ENCODE measurements at places on chromosomes 11 and 22.

GRCh38 chr11:62337303-62338181 is at the start of gene ASRGL1:
TSS of gene ASRGL1 (plus strand) at chr11:62337448. CDS start at chr11:62337978, 530 bp downstream.
- DNase-seq = peak; percentile 46

DNA sequence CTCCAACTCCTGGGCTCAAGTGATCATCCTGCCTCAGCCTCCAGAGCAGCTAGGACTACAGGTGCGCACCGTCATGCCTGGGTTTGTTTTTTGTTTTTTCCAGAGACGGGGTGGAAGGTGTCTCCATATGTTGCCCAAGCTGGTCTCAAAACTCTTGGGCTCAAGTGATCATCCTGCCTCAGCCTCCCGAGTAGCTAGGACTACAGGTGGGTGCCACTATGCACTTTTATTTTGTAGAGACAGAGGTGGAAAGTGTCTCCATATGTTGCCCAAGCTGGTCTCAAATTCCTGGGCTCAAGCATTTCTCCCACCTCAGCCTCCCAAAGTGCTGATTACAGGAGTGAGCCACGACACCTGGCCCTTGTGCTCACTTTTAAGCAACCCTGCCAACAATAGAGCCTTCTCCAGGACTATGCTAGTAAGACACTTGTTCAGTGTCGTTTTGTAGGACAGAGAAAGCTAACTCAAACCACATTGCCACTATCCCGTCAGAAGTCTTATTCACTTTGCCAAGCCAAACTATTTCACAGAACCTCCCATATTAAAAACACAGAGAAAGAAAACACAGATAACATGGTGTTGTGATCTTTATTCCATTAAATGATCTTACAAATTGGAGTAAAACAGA is 9.4 kb upstream of the PLAAT3 start:
- DNase-seq = no peak

- DNase-seq = no peak
Measured at GRCh38 chr11:555780-556661, 4.5 kb downstream of the LMNTD2 start.

DNA sequence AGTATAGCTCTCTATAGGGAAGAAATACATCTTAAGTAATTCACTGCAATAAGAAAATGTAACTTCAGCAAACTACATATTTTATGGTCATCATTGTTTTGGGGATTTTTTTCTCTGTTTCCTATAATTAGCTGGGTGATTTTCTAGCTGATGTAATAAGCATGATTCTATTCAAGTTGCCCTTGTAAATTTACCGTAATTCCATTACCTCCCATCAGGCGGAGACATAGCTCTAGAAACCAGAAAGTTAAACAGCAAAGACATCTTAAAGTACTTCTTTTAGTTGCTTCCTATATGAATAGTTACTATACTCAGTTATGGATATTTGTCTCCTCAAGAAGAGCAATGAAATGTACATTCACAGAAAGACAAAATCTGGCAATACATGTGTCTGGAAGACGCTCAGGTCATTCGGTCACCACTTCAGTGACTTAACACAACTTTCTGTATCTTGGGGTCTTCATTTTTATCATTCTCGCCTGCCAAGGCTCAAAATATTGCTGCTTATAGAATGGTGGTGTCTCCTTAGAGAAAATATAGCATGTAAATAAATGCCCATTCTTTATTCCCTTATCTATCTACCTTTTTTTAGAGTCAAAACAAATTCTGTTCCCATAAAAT is 239.9 kb upstream of the ZC3H12C start:
- DNase-seq = no peak

- no peak for DNase-seq
Measured at GRCh38 chr22:46974631-46975585, 212.5 kb downstream of the TBC1D22A start.

DNA sequence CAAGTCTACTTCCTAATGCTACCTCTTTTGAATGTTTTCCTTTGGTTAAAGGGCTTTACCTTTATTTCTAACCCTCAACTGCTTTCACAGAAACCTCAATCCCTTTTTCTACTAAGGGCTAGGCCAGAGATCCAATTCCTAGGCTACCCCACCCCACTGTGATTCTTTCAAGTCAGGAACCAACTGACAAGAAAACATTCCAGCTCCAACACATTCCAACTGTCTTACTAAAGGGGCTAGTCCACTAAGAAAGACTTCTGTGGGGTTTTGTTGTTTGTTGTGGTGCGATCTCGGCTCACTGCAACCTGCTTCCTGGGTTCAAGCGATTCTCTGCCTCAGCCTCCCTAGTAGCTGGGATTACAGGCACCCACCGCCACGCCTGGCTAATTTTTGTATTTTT is 151.3 kb downstream of the APOL5 start:
- no peak for DNase-seq

GRCh38 chr22:24325105-24325757 is 54.6 kb downstream of the SPECC1L start:
- no peak for DNase-seq

- no peak for DNase-seq
Measured at GRCh38 chr11:12503886-12504285, 126.5 kb downstream of the PARVA start.

GRCh38 chr11:65355013-65355775 is 643 bp downstream of the TIGD3 start:
- DNase-seq = peak; percentile 40

Measured in activated CD8-positive, alpha-beta memory T cell treated with anti-CD3 and anti-CD28 coated beads for 4 hours (primary cell).